Osteoblast (primary cell): ENCODE measurements at places on chromosomes 12 and 14.
A peak's percentile ranks its signal among the peaks of the same experiment; 100 is the strongest.

- peak; percentile 39 for DNase-seq
Observed at GRCh38 chr12:131402781-131403396, 308.0 kb upstream of the SFSWAP start.

GRCh38 chr12:132270969-132271754 lies 58.2 kb downstream of the GALNT9 start:
- peak; percentile 88 for DNase-seq

- no peak for DNase-seq
Observed at GRCh38 chr12:39239490-39240486, 203.1 kb downstream of the KIF21A start.

GRCh38 chr14:73747379-73748211 lies 33.4 kb upstream of the PNMA1 start:
- peak; percentile 66 for DNase-seq

GRCh38 chr14:92922883-92923743 lies at the start of gene CHGA:
Gene CHGA, plus strand, starts transcription at chr14:92923150. Its CDS starts 210 bp downstream, at chr14:92923360.
- DNase-seq, result peak; percentile 97

- no peak for DNase-seq
Observed at GRCh38 chr12:45398552-45398951, 182.7 kb downstream of the ANO6 start.
